ENCODE measurements at places on chromosomes 6 and 20.

DNA sequence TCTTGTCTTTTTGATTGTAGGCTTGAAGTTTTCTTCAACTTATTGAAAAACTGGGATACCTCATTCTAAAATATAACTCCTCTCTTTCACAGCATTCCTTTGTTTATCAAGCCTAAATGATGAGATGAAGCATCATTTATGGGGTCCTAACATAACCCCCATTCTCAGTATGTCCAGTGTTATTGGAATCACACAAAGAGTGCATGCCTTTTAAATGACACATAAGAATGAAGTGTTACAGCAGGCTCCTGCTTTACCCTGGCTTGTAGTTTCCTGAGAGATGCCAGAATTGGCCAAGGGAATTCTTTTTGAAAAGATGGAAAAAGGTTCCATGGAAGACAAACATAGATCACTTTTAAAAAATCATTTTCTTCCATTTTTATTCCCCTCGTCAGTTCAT lies 502.4 kb downstream of the BCKDHB start:
- DNase-seq = no peak

DNA sequence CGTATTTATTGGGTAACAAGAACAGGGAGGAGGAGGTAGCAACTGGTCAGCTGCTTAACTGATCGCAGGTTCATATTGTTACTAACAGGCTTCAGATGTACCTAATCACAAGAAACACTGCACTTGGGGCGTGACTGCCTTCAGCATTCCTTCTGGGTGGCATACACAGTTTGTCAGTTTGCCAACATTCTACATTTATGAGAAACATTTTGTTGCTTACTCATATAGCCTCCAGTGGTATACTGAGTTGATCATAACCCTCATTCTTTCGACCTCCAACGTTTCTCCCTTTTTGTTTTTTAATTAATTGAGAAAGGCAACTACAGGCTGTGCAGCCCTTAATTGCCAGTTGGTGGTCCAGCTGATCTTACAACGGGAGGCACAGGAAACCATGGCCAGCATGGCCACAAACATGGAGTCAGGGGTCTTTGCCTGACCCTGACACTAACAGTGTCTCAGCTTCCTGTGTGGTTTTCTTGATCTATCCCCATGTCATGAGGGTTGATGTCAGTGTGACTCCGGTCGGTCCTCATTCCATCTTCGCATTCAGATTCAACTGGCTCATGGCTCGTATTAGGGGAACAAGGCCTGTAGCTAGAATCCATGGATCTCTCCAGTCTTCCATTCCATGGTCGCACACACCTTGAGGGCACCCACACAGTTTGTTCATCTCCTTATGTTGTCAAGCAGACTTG lies 9.4 kb downstream of the EPB41L2 start:
- DNase-seq = no peak

- no peak for DNase-seq
Observed at GRCh38 chr20:64155258-64156135, 8.8 kb upstream of the MYT1 start.

- no peak for DNase-seq
Observed at GRCh38 chr6:10146715-10147451, 268.0 kb downstream of the TFAP2A start.

GRCh38 chr6:44228433-44228832 lies 5.0 kb downstream of the SLC29A1 start:
- no peak for DNase-seq

GRCh38 chr6:170366248-170366960 lies 59.8 kb downstream of the FAM120B start:
- DNase-seq = no peak

DNA sequence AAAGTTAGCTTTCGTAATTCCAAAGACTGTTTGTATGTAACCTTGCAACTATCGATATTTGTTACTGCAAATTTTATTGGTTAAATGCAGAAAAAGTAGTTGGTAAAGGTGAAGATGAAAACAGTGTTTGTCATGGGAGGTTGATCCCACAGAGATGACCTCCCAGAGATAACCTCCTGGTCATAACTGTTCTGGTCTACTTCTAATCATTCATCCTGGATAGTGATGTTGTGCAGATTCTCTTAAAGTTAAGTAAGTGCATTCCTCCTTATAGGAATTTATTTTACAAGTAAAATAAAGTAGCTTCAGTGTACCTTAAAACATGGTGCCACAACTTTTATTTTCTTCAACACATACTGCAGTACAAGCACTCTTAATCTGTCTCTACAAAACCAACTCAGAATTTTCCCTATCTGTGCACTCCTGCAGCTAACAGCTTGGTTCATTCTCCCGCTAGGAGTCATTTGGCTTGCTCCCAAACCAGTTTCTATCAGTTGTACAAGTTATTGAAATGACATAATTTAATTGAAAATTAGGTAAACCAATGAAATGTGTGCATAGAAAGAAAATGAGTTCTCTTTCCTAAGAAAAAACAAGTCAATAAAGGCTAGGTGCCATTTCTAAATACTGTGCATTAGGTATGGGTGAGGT lies 19.2 kb downstream of the METTL24 start:
- DNase-seq = no peak

- no peak for DNase-seq
Observed at GRCh38 chr6:152879681-152880080, 103.2 kb downstream of the FBXO5 start.

DNA sequence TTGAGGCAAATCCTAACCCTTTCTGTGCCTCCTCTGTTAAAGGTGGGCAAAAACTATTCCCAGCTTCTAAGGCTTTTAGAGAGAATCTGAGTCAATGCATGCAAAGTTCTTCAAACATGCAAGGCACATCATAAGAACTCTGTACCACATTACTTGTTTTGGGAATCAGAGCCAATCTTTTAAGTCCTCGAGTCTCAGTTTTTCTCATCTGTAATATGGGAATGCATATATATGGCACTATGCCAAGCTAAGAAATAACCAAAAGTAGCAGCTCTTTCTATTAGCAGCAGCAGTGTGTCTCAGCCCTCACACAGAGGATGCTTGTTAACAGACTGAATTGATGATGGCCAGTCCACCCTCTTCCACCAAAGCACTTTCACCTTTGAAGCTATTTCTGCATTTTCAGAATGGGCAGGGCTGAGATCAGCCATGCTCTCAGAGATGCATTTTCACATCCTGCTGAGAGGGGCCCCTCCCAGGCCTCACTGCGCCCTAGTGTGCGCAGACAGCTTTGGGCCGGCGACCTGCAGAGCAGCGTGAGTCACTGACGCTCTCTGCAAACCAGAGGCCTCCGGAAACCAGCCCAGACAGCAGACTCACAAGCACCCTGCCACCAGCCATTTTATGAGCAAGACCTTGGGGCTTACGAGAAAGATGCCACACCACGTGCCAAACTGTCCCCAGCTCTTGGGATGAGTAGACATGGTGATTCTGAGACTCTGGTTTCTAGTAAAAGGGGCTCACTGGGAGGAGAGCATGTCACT lies 138.0 kb downstream of the NFATC2 start:
- DNase-seq = no peak

- no peak for DNase-seq
Observed at GRCh38 chr6:35058358-35058675, 82.8 kb downstream of the TCP11 start.

DNA sequence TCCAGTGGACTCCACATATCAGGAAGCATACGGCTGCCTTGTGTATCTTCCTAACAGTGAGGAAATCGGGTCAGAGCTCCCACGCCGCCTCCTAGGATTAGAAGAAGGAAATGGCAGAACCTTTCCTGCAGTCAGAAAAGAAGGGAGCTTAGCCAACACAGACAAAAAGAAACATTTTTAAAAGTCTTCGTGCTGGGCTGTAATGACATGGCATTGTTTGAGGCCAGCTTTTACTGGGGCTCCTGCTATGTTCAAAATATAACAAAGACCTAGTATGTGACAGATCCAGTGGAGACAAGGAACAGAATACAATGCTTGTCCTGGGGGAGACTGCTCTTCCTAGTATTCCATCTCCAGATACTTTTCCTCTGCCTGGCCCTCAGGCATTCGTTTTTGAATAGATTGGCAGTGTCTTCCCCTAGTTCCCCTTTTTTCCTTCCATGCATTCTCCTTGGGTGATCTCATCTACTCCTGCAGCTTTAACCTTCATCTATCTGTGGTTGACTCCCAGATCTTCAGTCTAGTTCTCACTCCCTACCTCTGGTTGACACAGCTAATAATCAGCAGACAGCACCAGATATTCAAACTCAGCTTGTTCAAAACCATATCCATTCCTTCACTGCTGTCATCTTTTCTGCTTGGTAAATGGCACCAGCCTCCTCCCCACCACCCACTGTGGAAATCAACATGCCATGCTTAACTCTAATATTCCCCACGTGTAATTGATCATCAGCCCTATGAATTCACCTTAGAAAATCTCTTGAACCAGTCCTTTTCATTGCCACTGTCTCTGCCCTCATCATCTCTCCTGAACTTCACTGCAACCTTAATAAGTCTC lies 94.5 kb upstream of the VSTM2L start:
- no peak for DNase-seq

GRCh38 chr20:41228858-41229257 lies 88.7 kb downstream of the ZHX3 start:
- DNase-seq = no peak

DNA sequence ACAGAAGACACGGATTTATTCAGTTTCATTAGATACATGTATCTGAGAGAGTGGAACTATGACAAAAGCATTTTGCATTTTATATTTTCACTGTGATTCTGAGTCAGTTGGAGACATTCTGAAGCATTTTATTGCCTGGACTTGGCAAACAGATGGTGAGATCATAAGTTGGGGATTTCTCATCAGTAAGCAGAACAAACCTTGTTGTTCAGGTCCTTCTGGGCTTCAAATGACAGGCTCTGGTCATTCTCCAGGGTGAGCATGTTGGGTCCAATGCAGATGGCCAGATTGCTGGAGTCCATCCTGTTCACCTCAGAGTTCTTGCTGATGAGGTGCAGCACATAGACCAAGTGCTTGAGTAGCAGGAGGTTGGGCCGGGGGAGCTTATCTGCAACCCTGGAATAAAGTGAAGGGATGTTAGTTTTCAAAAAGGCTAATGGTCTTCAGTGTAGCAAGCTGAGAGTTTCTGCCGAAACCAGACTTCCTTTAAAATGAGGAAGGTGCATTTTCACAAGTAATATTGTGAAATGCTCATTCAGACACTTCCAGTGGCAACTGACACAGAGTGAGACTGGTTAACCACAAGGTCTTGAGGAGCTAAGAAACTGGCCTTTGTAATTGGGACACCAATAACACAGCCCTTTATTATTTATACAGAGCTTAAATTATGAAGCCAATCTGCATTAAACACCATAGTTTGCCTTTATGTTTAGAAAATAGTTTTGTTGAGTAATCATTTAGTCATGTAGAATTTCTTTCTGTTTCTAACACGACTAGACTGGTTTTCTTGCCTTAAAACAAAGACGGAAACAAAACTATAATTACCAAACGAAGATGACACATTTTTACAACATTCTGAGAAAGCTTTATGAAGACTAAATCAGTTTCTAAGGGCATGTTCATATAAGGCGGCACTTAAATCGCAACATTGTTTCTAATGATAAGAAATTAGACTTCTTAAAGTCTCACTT lies 5.6 kb downstream of the TAGAP start:
- no peak for DNase-seq

DNA sequence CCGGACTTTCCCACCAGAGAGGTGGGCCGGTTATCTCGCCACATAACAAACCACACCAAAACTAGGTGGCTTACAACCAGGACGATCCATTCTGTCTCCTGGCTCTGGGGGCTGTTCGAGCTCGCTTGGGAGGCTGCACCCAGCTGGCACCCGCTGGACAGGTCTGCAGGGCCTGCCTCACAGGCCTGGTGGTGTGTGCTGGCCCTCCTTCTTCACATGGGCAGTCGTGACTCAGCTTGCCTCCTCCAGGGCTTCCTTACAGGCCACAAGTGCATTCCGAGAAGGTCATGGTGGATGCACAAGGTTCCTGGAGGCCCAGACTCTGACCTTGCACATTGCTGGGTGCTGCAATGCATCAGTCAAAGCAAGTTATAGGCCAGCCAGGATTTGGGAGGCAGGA lies 34.2 kb downstream of the FOXF2 start:
- no peak for DNase-seq

DNA sequence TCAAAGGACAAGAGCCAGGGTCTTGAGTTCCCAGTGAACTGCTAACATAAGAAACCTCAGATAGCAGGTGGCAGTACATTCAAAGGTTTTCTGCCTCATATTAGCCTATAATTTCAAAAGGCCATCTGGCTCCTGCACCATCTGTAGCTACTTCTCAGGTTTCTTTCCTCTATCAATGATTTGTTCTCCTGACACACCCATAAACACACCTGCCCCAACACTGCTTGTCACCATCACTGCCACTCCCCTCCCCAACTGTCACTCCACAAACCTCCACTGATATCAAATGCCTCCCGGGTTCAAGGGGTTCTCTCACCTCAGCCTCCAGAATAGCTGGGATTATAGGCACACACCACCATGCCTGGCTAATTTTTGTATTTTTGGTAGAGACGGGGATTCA lies 152.7 kb upstream of the SLC22A16 start:
- DNase-seq = no peak

GRCh38 chr6:118935978-118936703 lies 1.2 kb upstream of the MCM9 start:
- no peak for DNase-seq

- DNase-seq = no peak
Observed at GRCh38 chr20:4476903-4477500, 244.7 kb upstream of the PRND start.

DNA sequence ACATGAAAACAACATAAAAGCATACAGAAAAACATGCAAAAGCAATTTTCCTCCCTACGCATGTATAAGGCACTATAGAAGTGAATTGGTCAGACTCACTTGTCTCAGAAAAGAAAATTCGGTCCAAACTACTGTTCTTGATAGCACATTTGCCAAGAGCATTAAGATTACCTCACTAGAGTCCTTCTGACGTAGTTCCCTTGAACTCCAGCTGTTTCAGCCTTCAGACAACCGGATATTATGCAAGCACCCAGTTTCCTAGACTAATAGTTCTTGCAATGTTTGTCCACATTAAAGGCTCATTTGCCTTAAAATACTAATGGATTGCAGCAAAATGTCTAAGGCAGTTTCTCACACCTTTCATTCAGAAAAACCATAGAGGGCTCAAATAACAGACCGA lies 2.5 kb upstream of the CASS4 start:
- no peak for DNase-seq

DNA sequence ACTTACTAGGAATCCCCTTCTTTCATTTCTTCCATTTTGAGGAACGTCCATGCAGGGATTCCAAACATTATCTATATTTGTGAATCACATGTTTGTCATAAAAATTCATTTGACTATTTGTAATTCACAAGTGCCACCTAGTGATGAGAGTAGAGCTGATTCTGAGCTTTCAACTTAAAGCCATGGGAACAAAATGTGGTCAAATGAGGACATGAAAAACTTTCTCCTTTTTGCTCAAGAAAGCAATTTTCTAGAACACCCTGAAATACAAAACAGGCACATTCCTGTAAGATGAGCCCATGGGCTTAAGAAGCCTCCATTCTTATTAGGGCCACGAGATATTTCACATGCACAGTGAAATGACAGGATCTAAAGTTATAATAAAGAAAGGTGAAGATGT lies 12.3 kb downstream of the MAP3K7 start:
- no peak for DNase-seq

DNA sequence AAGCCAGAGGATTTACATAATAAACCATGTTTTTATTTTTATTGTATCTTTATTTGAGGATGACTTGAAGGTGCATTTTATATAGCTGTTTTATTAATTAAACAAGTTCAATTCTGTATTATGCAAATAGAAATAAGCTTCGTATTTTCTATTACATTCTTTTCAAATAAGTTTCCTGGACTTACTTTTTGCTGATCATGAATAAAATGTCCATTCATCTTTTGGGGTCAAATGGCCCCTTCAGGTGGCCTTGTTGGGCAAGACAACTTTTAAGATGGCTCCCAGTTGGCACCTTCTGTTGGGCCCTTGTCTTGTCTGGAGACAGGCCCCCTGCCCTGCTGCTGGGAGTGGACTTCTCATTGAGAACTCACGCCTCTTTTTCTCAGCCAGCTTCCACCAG lies 654.6 kb upstream of the NOX3 start:
- DNase-seq = no peak
